ENCODE measurements at places on chromosomes 11 and 22.

GRCh38 chr22:48358886-48359612, 1468.6 kb downstream of the BRD1 start:
- DNase-seq, result no peak

DNA sequence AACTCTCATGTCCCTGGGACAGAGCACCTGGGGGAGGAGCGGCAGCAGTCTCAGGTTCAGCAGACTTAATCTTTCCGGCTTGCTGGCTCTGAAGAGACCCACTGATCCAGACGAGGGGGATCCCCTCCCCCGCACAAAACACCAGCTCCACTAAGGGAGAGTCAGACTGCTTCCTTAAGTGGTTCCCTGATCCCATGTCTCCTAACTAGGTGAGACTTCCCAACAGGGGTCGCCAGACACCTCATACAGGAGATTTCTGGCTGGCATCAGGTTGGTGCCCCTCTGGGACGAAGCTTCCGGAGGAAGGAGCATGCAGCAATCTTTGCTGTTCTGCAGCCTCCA, 157.2 kb upstream of the TMEM45B start:
- DNase-seq, result no peak

DNA sequence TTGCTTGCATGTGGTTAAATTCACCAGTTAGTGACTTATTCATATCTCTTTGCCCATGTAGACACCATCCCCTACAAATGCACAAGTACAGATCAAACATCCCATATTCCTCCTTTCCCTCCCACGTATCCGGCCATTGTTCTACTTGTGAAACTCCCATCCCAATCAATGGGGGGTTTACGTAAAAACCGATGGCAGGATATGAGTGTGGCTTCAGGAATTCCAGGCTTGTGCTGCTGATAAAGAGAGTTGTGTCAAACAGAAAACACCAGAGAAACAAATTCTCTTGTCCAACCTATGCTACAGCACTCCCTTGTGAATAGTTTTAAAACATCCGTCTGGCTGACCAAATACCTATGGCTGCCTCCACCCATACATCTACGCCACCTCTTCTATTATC, 15.5 kb downstream of the FLI1 start:
- no peak for DNase-seq

DNA sequence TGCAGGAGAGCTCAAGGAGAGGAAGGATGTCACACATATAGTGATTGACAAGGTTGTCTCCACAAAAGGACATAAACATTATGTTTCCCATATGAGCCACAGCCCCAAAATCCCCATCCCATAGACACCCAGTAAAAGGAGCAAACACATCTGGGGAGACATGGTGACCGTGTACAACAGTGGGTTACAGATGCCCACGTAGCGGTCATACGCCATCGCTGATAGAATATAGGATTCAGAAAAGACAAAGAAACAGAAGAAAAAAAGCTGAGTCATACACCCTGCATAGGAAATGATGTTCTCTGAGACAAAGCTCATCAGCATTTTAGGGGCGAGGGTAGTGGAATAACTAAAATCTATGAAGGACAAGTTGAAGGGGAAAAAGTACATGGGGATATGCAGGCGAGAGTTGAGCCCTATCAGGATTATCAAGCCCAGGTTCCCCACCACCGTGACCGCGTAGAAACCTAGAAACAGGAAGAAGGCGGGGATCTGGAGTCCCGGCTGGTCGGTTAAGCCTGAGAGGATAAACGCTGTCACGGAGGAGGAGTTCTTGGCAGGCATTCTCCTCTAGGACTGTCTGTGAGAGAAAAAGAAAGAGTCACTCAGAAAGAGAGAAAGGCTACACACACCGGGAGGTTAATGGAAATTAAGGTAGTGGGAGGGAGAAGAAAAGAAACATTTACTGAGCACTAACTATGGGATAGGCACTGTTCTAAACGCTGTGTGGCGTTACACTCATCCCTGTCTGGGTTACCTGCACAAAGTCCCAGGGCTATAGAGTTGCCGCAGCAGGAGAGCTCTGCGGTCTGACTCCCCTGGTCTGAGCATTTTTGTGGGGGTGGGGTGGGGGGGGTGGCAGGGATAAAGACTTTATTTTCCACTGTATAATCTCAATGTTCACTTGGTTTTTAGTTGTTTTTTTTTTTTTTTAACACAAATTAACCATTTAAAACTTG, 36.1 kb upstream of the OR8B8 start:
- peak; percentile 76 for DNase-seq

DNA sequence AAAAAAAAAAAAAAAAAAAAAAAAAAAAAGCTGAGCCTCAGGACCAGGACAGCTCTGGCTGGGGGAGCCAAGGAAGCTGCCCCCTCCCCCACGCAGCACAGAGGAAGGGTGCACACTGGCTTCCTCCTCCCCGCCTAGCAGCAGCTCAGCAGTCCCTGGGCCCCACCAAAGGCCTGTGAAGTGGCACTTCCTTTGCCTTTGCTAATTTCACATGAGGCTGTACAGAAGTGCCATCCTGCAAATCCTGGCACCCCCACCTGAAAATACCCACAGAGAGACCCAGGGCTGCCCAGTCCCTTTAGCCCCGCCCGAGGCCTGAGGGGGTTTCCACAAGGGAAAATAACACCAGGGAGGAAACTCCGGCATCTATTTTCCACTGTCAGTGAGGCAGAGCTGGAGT, 3.9 kb downstream of the RHOG start:
- no peak for DNase-seq

DNA sequence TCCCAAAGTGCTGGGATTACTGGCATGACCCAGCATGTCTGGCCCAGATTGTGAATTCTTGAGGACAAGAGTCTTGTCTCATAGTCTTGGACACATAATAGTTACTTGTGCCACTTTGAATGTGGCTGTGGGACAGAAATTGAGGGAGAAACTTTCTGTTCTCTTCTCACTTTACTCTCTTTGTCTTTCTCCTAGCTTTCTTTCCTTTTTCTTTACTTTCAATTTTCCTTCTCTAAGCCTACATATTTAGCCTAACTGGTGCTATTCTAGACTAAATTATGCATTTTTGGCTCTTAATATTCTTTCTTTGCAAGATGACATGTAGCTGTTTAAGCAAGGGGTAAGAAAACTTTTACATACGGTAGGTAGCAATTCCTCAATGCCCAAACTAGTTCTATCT, 33.2 kb downstream of the HORMAD2 start:
- no peak for DNase-seq

DNA sequence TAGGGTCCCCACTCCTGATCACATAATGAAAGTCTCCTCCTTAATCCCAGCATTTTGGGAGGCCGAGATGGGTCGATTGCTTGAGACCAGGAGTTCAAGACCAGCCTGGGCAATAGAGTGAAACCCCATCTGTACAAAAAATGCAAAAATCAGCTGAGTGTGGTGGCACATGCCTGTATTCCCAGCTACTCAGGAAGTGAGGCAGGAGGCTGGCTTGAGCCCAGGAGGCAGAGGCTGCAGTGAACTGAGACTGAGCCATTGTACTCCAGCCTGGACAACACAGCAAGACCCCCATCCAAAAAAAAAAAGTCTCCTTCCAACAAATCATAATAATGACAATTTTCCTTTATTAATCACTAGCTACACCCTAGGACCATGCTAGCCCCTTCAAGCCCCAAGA, 15.1 kb downstream of the ZMAT5 start:
- no peak for DNase-seq

GRCh38 chr11:46675288-46675851, 25.0 kb downstream of the ARHGAP1 start:
- DNase-seq, result peak; percentile 18

DNA sequence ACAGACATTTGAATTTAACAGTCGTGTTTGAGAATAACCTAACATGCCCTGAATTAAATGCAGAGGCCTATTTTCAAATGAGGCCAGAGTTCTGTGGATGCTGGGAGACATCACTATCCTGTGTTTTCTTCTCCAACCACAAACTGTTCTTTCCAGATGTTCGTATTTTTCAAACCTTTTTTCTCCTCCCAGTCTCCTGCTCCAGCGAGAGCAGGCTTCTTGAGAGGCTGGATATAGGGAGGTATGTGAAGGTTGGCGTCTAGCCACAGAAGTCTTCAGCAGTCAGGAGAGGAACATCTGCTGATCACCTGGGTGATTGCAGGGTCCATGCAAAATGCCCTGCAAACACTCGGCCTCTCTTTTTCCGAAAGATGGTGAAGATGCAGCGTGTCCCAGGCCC, 126.3 kb downstream of the C11orf91 start:
- no peak for DNase-seq

- peak; percentile 78 for DNase-seq
These were observed 3.6 kb downstream of the PLA2G6 start for GRCh38 chr22:38177926-38178604.

GRCh38 chr11:35892166-35892565, 51.7 kb upstream of the LDLRAD3 start:
- DNase-seq, result no peak

GRCh38 chr11:65382804-65383368, 440 bp upstream of the SLC25A45 start:
- DNase-seq, result no peak

DNA sequence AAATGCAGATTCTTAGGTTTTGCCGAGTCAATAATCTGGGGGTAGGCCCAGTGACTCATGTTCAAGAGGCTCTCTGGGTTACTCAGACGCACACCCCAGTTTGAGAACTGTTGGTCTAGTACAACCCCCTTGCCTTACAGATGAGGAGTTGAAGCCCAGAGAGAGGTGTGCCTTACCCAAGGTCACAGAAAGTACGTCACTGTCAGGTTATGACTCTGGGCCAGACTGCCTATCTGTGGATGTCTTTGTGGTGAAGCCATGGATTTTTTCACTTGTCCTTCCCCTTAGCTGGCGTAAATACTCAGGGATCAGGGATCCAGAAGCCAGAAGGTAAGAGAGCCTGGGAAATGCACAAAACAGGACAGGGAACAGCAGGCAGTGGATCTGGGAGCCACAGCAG, 25.2 kb upstream of the NECTIN1 start:
- DNase-seq, result no peak

GRCh38 chr11:99098258-99098657, 77.5 kb downstream of the CNTN5 start:
- no peak for DNase-seq

DNA sequence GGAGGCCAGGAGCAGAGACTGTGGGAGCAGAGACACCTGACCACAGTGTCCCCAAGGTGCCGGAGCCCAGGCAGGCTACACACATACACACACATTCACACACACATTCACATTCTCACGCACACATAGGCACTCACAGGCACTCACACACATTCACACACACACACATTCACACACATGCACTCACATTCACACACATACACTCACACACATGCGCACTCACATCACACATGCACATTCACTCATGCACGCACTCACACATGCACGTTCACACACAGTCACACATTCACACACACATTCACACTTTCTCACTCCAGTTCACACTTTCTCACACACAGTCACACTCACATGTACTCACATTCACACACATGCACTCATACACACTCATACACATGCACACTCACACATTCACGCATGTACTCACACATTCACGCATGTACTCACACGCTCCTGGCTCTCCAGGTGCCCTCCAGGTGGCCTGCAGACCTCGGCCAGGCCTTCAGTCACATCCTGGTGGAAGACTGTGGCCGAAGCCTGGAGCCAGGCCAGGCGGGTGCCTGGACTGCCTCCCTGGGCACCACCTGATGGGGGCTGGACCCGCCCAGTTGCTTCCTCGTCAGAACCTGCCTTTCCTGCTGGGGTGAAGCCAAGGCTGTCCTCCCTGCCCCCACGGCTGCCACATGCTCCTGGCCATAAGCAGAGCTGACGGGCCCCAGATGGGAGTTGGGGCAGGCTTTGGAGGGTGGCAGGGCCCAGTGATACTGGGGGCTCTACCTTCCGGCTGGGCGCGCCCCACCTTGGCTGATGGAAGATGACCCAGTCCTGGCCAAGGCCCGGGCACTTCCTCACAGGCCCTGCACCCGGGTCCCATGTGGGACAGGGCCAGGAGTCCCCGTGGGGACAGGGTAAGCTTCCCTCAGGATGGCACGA, 89.5 kb downstream of the WNT7B start:
- DNase-seq, result no peak

DNA sequence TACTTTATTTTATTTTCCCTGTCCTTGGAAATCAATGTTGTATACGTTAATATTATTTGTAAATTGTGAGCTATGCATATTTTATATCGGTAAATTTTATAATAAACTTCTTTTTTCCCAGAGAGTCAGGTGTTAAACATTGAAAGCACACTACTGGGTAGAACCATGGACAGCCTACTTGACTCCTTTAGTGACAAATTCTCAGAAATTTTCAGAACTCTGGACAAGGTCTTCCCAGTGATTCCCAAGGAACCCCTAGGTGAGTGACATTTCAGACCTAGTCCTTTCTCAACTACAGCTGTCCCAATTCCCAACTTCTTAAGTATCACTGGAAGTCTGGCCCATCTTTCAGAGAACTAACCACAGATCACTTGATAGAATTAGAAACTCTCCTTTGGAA, 107.2 kb downstream of the RCN1 start:
- DNase-seq, result peak; percentile 10

DNA sequence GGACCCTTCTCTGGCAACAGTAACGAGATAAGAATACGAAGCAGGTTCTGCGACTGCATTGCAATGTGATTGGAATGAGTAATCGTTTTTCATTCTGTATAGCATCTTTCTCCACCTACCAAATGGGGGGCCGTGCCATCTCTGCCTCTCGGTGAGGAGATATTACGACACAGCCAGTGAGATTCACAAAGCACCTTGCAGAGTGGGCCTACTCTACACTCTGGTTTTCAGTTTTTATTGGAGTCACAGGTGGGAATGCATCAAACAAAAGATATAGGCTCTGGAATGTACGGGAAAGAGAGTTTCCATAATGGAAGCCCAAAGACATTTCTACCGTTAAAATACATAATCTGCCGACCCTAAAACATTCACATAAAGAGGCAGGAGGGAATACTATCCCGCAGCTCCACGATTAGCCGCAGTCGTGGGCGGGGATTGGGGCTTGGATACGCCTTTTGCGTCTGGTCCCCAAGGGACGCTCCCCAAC, 423 bp upstream of the RTN3 start:
- DNase-seq, result peak; percentile 32

DNA sequence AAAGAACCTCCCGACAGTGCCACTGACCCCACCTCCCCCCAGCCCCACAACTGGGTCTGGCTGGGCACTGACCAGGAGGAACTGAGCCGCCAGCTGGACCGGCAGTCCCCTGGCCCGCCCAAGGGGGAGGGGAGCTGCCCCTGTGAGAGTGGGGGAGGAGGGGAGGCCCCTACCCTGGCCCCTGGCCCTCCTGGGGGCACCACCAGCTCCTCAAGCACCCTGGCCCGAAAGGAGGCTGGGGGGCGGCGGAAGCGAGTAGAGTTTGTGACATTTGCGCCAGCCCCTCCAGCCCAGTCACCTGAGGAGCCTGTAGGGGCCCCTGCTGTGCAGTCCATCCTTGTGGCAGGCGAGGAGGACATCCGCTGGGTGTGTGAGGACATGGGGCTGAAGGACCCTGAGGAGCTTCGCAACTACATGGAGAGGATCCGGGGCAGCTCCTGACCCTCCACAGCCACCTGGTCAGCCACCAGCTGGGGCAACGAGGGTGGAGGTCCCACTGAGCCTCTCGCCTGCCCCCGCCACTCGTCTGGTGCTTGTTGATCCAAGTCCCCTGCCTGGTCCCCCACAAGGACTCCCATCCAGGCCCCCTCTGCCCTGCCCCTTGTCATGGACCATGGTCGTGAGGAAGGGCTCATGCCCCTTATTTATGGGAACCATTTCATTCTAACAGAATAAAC, 12.3 kb downstream of the TMEM132A start:
- no peak for DNase-seq

All from ACHN (cell line).